Neural progenitor cell (in vitro differentiated cells): ENCODE measurements at places on chromosomes 1 and 21. TPM values are rescaled to one million over a fixed set of nuclear protein-coding genes. Genes with fewer than 3 reads are reported as not detected.

DNA sequence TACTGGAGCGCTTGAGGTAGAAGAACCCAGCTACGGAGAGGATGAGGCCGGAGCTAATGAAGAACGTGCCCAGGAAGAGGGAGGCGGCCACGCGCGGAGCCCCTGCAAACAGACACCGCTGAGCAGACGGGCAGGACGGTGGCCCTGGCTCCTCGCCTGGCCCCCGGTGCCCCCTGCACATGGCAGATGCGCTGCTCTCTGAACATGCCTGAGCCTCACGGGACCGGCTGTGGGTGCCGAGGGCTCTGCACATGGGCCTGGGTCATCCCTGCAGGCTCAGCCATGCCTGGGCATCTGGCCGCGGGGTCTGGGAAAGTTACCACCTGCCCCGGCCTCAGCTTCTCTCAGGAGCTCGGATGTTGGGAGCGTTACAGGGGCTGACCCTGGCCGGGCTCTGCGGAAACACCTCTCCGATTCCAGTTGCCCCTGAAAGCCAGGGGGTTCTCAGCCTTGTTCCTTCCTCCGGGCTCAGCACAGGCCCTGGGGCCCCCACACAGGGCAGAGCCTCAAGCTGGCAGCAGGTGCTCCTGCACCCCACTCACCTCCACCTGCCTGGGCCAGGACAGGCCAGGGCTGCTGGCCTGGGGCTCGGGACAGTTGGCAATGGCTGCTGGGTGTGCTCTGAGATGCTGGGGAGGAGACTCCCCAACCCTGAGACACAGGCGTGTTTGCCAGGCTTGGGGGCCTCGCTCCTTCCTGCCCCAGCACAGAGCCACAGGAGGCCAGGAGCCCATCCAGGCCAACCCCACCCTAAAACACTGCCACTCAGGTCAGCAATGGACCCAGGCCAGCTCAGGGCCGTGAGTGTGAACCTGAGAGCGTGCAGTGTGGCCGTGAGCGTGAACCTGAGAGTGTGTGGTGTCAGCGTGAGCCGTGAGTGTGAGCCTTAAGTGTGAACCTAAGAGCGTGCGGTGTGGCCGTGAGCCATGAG is 12.1 kb upstream of the RNF223 start:
- no peak for DNase-seq
- no peak overlapping the region for H3K27ac ChIP-seq
- H3K4me1 ChIP-seq: no peaks in the 10 kb centered on the region
- H3K4me3 ChIP-seq: no peak overlapping the region
- no peaks in the 10 kb centered on the region for H3K36me3 ChIP-seq

- H3K4me1 ChIP-seq: peaks cover 5% of the 10 kb centered on the region
- DNase-seq: no peak
- H3K4me3 ChIP-seq: no peak overlapping the region
- H3K27ac ChIP-seq: no peak overlapping the region
- H3K27me3 ChIP-seq: no peaks in the 10 kb centered on the region
Measured at GRCh38 chr1:72631449-72631848, 349.1 kb upstream of the NEGR1 start.

- no peak overlapping the region for H3K27ac ChIP-seq
- no peak for DNase-seq
- H3K4me3 ChIP-seq: no peak overlapping the region
- H3K36me3 ChIP-seq: no peaks in the 10 kb centered on the region
- H3K27me3 ChIP-seq: no peaks in the 10 kb centered on the region
- H3K4me1 ChIP-seq: no peaks in the 10 kb centered on the region
Measured at GRCh38 chr21:24428591-24429199, 1178.6 kb downstream of the MRPL39 start.

DNA sequence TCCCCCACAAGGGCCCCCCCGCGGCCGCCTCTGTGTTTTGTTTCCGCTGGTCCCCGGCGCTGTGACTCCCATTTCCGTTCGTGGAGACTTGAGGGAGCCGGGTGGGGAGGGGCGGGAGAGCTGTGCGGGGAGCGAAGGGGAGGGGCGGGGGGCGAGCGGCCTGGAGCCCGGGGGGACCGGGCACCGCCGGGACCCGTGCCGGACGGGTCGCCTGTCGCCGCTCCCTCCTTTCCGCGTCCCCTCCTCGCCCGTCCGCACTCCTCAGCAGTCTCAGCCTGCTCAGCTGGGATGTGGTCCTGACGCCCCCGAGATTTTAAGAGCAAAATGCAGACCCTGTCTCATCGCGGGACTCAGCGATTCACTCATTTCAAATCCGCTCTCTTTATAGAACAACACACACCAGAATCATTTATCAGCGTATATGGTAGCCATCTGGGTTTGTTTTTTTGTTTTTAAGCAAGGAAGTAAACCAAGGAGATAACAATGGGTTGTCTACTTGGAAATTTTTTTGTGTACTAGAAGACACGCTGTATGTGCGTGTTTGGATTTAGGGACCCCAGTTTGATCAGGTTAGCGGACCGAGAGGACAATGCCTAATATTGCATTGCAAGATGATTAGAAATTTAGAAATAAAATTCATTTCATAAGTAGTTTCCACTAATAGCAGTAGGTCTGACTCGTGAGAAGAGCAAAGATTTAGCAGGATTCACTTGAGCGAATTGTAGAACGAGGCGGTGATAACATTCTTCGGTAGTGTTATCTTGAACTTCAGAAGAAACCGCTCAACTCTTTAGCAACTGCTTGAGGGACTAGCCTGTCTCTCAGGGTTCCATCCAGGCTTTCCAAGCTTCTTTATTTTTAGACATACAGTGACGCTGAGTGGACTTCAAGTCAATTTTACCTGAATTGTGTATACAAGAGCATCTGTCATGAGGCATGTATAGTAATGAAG is 1.1 kb downstream of the GABPA start:
- H3K4me1 ChIP-seq: peaks cover 13% of the 10 kb centered on the region
- peak overlapping the region; percentile 100 for H3K27ac ChIP-seq
- peak overlapping the region; percentile 97 for H3K4me3 ChIP-seq
- H3K27me3 ChIP-seq: no peaks in the 10 kb centered on the region

DNA sequence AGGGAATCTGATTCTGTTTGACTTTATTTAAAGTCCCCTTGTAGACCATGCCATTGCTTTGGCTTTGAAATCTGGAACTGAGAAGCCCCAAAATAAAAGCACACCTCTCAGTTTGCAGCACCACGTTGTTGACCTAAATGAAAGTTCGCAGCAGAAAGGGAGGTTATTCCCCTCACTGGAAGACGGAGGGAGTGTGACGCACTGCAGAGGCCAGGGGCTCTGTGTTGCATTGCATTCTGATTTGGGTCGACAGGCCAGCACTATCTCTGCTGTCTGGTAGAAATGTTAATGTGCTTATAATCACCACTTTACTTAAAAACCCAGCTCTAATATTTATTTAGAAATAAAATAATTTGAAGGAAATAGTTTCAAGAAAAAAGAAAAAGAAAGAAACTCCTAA is 675.2 kb upstream of the NR5A2 start:
- H3K4me3 ChIP-seq: no peak overlapping the region
- H3K27me3 ChIP-seq: no peaks in the 10 kb centered on the region
- no peaks in the 10 kb centered on the region for H3K4me1 ChIP-seq
- no peaks in the 10 kb centered on the region for H3K36me3 ChIP-seq
- no peak overlapping the region for H3K27ac ChIP-seq
- DNase-seq: no peak

DNA sequence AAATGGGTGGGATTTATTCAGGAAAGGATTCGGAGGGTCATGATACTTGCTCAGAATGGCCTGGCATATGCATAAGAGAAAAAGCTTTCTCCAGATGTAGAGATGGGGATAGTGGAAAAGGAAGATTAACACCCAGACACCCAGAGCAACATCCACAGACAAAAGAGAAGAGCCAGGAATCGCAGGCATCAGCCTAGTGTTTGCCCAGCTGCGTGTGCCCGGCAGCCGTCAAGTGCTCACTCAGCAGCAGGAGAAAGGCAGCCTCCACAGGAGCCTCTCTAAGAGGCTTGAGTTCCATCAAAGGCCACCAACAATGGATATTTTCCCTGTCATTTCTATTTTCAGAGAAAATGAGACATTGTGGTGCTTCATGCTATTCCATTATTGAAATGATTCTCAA is 54.7 kb downstream of the NTPCR start:
- H3K27ac ChIP-seq: no peak overlapping the region
- no peaks in the 10 kb centered on the region for H3K27me3 ChIP-seq
- H3K4me1 ChIP-seq: peaks cover 11% of the 10 kb centered on the region
- no peak overlapping the region for H3K4me3 ChIP-seq
- H3K36me3 ChIP-seq: no peaks in the 10 kb centered on the region

GRCh38 chr1:53460211-53460634 is 1.0 kb downstream of the DMRTB1 start:
- H3K4me1 ChIP-seq: peaks cover 11% of the 10 kb centered on the region
- no peaks in the 10 kb centered on the region for H3K27me3 ChIP-seq
- H3K36me3 ChIP-seq: no peaks in the 10 kb centered on the region
- no peak for DNase-seq
- H3K27ac ChIP-seq: no peak overlapping the region

GRHL3 gene
- 1.1 and 1.5 TPM in 2 replicates for total RNA-seq

ARHGEF16 gene
- 1.3 and 7.8 TPM in 2 replicates for total RNA-seq

NEK2 gene
- total RNA-seq: 56.0 and 93.3 TPM in 2 replicates

PRKAB2 gene
- 31.0 and 42.8 TPM in 2 replicates for total RNA-seq

IBA57 gene
- 2.2 and 6.7 TPM in 2 replicates for total RNA-seq

RXFP4 gene
- not detected in 2 replicates for total RNA-seq

ABCB10 gene
- 11.6 and 11.9 TPM in 2 replicates for total RNA-seq

OLFML3 gene
- 13.4 and 19.3 TPM in 2 replicates for total RNA-seq
